NCI-H524 treated with DMSO at 0.1 percent for 48 hours (cell line): ENCODE measurements at places on chromosomes 7 and 10.
A peak's percentile ranks its signal among the peaks of the same experiment; 100 is the strongest.

- DNase-seq, result no peak
Measured at GRCh38 chr10:4383651-4384098, 442.3 kb upstream of the AKR1E2 start.

GRCh38 chr7:122306320-122307227, 2.0 kb upstream of the FEZF1 start:
- DNase-seq, result peak; percentile 33

- no peak for DNase-seq
Measured at GRCh38 chr10:70803775-70804420, 11.8 kb upstream of the SGPL1 start.

DNA sequence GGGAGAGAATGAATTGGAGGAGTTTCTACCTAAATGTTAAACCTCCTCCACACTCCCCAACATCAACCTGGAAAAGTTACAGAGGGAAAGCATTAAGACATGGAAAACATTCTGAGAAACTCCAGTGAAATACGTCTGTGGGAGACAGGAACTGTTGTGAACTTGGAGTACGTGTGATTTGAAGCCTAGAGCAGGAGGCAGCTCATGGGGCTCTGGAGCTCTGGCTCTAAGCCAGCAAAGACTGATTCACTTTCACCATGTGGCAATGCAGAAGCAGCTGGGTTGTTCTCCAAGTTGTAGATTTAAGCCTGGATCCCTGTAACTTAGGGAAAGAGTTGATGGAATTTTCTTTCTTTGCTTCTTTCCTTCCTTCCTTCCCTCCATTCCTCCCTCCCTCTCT, 503.2 kb downstream of the NRG3 start:
- no peak for DNase-seq

GRCh38 chr10:98039690-98040381, 9.4 kb upstream of the CRTAC1 start:
- no peak for DNase-seq

GRCh38 chr10:92130622-92131274, 160.1 kb downstream of the CPEB3 start:
- no peak for DNase-seq

DNA sequence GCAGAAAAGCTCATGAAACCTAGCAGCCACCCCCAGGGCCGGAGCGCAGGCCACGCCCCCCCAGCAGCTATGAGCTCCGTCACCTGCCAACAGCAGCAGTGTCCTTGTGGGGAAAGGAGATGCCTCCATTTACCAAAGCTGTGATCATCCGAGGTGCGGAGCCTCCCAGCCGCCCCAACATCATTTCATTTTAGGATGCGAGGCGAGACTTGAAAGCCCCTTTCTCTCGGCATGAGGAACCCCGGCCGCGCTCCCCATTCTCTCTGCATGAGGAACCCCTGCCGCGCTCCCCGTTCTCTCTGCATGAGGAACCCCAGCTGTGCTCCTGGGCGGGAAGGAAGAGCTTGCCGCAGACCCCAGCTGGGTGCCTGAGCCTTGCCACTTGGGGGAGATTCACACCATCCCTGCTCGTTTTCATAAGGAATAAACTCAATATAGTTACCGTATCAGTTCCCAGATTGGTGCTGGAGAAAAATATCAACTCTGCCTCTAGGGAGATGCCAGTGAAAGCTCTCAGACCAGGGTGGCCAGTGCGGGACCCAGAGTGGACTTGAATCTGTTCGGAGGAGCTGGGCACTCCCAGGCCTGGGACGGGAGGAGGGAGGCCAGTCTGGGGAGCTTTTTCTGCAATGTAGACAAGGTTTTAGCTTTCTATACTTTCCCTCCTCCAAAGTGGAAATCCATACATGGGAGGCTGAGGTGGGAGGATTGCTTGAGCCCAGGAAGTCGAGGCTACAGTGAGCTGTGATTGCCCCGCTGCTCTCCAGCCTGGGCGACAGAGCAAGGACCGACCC, 35.0 kb downstream of the JAKMIP3 start:
- no peak for DNase-seq
